Endothelial cell of umbilical vein (primary cell): ENCODE measurements at places on chromosomes 12 and 14. TPM values are rescaled to one million over a fixed set of nuclear protein-coding genes. Genes with fewer than 3 reads are reported as not detected.

DNA sequence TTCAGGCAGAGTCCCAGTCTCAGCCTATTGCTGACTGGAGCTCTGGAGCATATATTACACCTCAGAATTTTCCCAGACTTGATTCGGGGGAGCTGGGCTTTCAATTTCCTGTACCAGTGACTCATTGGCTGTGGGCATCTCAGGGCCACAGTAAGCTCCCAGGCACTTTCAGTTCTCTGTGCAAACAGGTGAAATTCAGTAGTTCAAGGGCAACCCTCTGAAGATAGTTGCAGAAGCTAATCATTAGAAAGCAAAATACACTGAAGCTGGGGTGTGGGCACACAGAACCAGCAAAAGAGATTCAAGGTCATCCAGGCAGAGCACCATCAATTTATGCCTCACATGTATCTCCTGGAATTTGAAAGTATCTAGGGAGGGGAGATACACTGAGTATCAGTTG lies 8.1 kb upstream of the NIN start:
- DNase-seq, result no peak

DNA sequence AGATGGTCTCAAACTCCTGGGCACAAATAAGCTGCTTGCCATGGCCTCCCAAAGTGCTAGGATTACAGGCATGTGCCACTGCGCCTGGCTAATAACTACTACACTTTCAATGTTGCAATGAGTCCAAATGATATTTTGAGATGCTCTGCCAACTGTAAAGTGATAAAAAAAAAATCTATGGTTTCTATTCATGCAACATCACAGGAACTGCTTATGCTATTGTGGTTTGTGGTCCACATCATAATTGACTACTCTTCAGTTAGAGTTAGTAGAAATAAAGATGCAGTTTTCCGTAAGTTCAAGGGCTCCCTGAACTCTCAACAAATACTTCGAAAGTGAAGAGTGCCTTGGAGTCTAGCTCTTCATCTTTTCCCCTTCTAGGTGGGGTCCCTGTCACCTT lies 239.4 kb downstream of the C12orf75 start:
- DNase-seq, result no peak

GRCh38 chr14:89239023-89239422 lies 178.0 kb downstream of the FOXN3 start:
- DNase-seq, result no peak

PAX9 gene
- total RNA-seq, result 0.44 and 4.8 TPM in 2 replicates
